Activated CD4-positive, alpha-beta T cell treated with anti-CD3 and anti-CD28 coated beads, Interleukin-2, amount 10 ng/mL, durations not matched to agents 24 days and 14 days (primary cell): ENCODE measurements at places on chromosomes 16 and 17. TPM values are rescaled to one million over a fixed set of nuclear protein-coding genes. Genes with fewer than 3 reads are reported as not detected.

DNA sequence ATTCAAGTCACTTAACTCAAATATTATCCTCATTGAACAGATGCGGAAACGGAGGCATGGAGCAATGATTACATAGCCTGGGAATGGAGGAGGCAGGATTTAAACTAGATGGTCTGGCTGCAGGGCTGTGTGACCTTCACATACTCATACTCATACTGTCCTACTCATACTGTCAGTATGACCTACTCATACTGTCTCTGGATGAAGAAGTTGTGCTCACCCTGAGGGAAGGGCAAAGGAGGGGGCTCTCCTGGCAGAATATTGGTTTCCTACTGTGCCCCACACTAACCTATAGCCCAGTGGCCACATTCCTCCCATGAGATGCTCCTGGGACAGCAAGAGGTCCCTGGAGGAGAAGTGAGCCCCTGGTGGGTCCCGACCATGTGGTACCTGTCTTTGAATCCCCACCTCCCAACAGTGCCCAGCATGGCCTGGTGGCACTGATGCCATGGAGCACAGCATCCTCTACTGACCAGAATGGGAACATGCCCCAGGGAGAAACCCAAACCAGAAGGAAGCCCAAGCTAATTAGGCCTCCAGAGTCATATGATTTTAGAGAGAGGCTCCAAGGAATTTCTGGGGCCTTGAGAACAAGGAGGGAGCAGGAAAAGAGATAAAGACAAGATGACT, 197.3 kb upstream of the SDK2 start:
- no peak overlapping the region for H3K27ac ChIP-seq
- H3K4me3 ChIP-seq, result no peak overlapping the region
- H3K4me1 ChIP-seq, result no peaks in the 10 kb centered on the region

- peaks cover 8% of the 10 kb centered on the region for H3K36me3 ChIP-seq
- H3K4me3 ChIP-seq, result no peak overlapping the region
- no peaks in the 10 kb centered on the region for H3K4me1 ChIP-seq
Observed at GRCh38 chr16:89581861-89582563, 6.5 kb downstream of the CPNE7 start.

DNA sequence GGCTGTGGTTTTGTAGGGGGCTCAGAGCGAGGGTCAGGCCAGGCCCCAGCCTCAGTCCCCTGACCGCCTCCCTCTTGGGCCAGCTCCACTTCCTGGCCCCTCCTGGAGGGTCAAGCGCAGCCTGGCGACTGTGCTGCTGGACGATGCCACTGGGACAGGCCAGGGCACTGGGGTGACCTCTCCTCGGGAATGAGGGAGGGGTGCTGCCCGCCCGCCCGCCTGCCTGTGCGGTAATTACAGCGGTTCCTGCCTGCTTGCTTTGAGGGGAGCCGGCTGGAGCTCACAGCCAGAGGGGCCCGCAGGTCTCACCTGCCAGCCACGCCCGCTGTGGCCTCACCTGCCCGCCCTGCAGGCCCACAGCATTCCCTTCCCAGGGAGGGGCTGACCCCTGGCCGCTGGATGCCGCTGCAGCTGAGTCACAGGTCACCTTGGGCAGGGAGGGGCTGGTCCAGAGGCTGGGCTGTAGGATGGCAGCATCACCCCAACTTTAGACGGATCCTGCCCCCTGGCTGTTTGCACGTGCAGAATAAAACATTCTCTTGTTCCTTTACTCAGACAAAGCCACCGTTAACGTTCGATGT, 76.7 kb upstream of the CBX4 start:
- H3K27me3 ChIP-seq, result no peaks in the 10 kb centered on the region
- peak; percentile 71 for DNase-seq
- no peak overlapping the region for H3K4me3 ChIP-seq
- no peak overlapping the region for H3K27ac ChIP-seq
- H3K36me3 ChIP-seq, result no peaks in the 10 kb centered on the region

DNA sequence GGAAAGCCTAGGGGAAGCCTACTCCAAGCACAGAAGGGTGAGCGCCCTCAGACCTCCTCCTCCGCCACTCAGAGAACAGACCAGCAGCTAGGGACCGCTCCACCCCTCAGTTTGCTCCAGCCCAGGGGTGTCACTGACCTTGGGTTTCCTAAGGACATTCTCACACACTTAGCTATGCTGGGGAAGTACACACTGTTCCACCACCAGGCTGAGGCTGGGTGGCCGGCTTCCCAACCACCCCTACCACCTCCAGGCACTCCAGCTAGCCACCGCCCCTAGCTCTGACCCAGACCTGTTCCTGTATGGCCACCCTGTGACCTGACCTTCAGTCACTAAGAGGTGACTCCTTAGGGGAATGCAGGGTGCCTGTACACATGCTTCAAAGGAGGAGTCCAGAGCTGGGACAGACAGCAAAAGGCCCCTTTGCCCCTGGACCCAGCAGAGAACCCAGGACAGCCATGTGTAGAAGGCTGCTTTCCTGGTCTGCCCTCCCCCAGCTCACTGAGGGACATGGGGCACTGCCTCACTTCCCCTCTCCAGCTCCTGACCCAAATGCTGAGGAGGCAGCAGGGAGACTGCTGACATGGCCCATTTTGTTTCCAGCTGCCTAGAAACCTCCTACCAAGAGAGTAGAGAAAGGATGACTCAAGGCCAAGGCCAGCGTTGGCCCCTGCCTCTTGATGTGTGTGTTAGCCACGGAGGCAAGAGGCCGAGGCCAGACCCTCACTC, 6.7 kb downstream of the HSPB9 start:
- no peak for DNase-seq
- no peak overlapping the region for H3K4me3 ChIP-seq
- H3K27ac ChIP-seq, result no peak overlapping the region
- H3K27me3 ChIP-seq, result no peaks in the 10 kb centered on the region
- H3K36me3 ChIP-seq, result peaks cover 55% of the 10 kb centered on the region
- peaks cover 32% of the 10 kb centered on the region for H3K4me1 ChIP-seq

- no peak overlapping the region for H3K4me3 ChIP-seq
- peaks cover 11% of the 10 kb centered on the region for H3K4me1 ChIP-seq
- DNase-seq, result no peak
- no peak overlapping the region for H3K27ac ChIP-seq
- H3K27me3 ChIP-seq, result peaks cover 10% of the 10 kb centered on the region
- no peaks in the 10 kb centered on the region for H3K36me3 ChIP-seq
Observed at GRCh38 chr17:4766723-4767122, 5.0 kb upstream of the TM4SF5 start.

- DNase-seq, result peak; percentile 77
- peaks cover 70% of the 10 kb centered on the region for H3K36me3 ChIP-seq
- H3K4me3 ChIP-seq, result peak overlapping the region; percentile 71
- peak overlapping the region; percentile 81 for H3K27ac ChIP-seq
- no peaks in the 10 kb centered on the region for H3K27me3 ChIP-seq
- H3K4me1 ChIP-seq, result peaks cover 38% of the 10 kb centered on the region
Observed at GRCh38 chr16:89764711-89765201, 43.4 kb downstream of the ZNF276 start.

DNA sequence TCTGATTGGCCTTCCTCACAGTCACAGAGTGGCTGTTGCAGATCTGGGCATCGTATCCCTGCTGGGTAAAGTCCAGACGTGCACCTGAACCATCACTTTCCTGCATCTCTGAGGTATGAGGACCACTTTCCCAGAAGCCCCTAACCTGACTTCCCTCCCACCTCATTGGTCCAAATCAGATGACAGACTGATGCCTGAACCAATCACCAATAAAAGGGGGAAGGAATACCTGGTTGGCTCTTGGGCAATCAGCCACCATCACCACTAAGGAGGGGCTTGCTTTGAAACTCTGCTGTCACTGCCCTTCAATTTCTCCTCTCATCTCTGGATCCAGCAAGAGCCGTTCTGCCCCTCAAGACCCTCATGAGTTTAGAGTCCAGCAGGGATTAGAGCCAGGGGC, 13.6 kb upstream of the WFDC1 start:
- H3K36me3 ChIP-seq, result no peaks in the 10 kb centered on the region
- peaks cover 5% of the 10 kb centered on the region for H3K27me3 ChIP-seq
- no peak for DNase-seq
- H3K4me1 ChIP-seq, result no peaks in the 10 kb centered on the region
- H3K27ac ChIP-seq, result no peak overlapping the region

DNA sequence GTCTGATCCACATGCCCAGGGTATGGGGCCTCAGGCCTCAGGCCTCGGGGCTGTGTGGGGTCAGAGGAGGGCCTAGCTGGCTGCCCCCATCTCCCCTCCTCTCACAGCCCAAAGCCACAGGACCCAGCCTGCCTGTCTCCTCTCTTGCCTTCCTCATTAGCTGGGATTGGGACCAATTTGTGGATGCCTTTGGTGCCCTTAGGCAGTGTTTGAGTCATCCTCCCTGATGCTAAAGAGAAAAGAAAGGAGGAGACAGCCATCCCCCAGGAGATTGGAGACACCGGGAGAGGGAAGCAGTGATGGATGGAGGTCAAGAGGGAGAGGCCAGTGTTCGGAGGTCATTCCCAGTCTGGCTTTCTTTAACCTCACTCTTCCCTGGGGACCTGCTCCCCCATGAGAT, 23.3 kb upstream of the NOG start:
- no peak for DNase-seq
- H3K27ac ChIP-seq, result no peak overlapping the region
- H3K27me3 ChIP-seq, result peaks cover 8% of the 10 kb centered on the region
- no peaks in the 10 kb centered on the region for H3K36me3 ChIP-seq

DNA sequence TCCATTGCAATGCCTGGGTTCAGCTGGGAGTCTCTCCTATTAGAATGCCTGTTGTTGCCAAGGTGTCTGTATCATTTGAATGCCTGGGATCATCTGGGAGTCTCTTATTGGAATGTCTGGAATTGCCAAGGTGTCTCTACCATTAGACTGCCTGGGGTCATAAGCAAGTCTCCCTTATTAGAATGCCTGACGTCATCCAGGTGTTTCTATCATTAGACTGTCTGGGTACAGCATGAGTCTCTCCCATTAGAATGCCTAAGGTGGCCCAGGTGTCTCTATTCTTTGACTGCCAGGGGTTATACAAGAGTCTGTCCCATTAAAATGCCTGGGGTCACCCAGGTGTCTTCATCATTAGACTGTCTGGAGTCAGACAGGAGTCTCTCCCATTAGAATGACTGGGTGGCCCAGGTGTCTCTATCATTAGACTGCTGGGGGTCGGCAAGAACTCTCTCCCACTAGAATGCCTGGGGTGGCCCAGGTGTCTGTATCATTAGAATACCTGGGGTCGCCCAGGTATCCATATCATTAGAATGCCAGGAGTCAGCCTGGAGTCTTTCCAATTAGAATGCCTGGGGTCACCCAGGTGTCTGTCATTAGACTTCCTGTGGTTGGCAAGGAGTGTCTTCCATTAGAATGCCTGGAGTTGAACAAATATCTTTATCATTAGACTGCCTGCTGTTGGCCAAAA, 2274.0 kb downstream of the TP53TG3F start:
- DNase-seq, result no peak
- no peaks in the 10 kb centered on the region for H3K27me3 ChIP-seq
- H3K4me1 ChIP-seq, result no peaks in the 10 kb centered on the region
- no peaks in the 10 kb centered on the region for H3K36me3 ChIP-seq

DNA sequence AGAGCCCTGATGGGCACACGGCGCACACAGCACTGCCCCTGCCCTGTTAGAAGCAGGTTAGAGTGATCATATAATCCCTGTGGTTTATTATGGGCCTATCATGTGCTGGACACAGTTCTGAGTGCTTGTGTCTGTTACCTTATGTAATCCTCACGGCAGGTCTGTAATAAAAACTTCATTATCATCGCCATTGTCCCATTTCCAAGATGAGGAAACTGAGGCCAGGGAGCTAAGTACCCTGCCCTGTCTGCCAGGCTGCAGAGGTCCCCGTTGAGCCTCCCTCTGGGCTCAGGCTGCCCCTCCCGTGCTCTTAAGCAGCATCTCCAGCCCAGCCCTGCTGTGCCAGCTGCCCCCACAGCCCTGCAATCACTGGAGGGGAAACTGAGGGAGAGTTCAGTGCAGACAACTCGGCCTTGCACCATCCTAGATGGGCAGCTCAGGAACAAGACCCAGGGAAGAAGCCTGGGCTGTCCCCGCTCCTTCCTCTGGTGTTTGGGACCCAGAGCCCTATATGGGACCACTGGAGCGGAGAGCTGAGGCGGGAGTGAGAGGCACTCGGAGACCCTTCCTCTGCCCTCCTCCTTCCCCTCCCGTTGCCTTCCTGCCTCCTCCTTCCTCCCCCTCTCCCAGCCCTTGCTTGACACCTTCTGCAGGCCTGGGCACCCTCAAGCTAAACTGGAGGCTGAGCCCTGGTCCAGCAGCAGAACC, 42.0 kb downstream of the WNT3 start:
- H3K27ac ChIP-seq, result no peak overlapping the region
- H3K27me3 ChIP-seq, result peaks cover 28% of the 10 kb centered on the region
- no peaks in the 10 kb centered on the region for H3K36me3 ChIP-seq
- H3K4me1 ChIP-seq, result peaks cover 5% of the 10 kb centered on the region
- no peak overlapping the region for H3K4me3 ChIP-seq

Gene IKZF3
- total RNA-seq, result 14.7 and 15.9 TPM in 2 replicates

Gene KRT34
- not detected in 2 replicates for total RNA-seq

Gene ADCY9
- 8.9 and 9.6 TPM in 2 replicates for total RNA-seq

Gene JMJD6
- total RNA-seq, result 82.5 and 86.3 TPM in 2 replicates

Gene RNU2-1
- 5,051 and 5,500 TPM in 2 replicates for total RNA-seq

Gene C16orf92
- not detected in 2 replicates for total RNA-seq

Gene MPV17L
- 0.09 and 0.21 TPM in 2 replicates for total RNA-seq

Gene SGSM2
- 44.4 and 49.7 TPM in 2 replicates for total RNA-seq

Gene TBC1D3E
- not detected in 2 replicates for total RNA-seq

Gene TBC1D3H
- total RNA-seq, result not detected in 2 replicates

Gene TP53TG3C
- total RNA-seq, result not detected in 2 replicates
